Renal pelvis (tissue), 12 donors: ENCODE measurements at places on chromosomes 12 and 14.
A peak's percentile ranks its signal among the peaks of the same experiment; 100 is the strongest.

GRCh38 chr12:62726471-62726980, 208.4 kb downstream of the PPM1H start:
- DNase-seq, result no peak

DNA sequence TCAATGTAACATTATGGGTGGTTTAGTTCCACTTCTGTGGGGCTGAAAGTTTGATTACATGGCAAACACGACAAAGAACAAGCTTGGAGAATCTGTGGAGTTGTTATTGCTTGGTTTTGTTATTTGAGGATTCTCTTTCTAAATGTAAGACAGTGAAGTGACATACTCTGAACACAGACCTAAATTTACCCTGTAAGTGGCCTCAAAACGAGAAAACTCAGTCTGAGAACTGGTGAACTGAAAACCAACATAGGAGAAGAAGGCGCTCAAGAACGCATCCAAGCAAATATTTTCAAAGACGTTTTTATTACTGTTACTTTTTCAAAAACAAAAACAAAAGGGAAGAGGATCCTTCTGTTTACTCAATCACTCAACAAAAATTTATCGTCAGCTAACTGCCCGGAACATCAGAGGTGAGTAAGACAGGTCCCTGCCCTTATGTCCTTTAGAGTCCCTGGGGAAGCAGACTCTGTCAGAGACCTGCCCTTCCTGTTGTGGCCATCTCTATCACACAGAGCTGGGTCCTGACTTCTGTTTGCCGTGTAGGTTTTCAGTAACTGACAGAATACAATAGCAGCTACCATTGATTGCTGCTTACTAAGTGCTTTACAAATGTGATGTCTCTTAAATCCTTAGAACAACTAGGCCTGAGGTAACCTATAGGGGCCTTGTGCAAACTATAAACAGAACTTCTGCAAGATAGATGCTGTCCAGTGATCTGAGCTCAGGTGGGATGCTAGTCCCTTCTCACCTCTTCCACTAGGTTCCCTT, 79.3 kb upstream of the C12orf71 start:
- no peak for DNase-seq

- DNase-seq, result no peak
Measured at GRCh38 chr12:89752341-89752740, 43.7 kb upstream of the ATP2B1 start.

GRCh38 chr12:130856088-130856487, 15.8 kb upstream of the RAN start:
- no peak for DNase-seq

- no peak for DNase-seq
Measured at GRCh38 chr14:58643366-58643765, 5.6 kb downstream of the DACT1 start.

- DNase-seq, result no peak
Measured at GRCh38 chr12:54172168-54172567, 16.6 kb downstream of the SMUG1 start.

DNA sequence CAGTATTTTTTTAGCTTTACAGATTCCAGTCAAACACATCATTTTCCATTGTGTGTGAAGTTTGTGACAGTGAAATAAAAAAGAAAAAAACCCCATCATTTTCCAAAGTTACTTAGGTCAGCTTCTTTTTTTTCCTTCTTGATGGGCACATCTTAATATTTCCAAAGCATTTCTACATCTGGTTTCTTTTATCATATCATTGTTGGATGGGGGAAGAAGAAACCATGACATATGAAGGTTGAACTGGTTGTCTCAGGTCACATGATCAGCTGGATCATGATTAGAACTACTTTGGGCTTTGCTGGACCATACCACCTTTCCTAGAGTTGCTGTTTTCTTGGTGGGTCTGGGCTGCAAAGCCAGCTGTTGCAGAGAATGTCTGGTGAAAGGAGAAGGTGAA, 59.8 kb downstream of the FOS start:
- no peak for DNase-seq

- no peak for DNase-seq
Measured at GRCh38 chr12:48164451-48164850, 7.1 kb upstream of the ASB8 start.

DNA sequence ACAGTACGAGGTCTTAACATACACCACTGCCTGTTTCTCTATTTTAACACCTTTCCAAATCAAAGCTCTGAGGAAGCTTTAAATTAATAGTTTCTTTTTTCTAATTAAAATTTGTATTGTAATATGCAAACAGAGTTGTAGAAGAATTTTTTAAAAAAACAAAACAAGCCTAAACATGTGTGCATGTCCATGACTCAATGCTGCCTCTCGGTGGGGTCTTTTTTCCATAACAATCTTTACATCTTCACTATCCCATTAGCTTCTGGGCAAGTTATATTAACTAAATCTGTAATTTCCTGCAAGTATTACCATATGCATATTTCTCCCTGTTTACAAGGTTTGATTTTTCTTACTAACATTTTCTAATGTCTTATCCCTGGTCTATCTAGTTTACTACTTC, 143.9 kb upstream of the NAV3 start:
- DNase-seq, result peak; percentile 10

DNA sequence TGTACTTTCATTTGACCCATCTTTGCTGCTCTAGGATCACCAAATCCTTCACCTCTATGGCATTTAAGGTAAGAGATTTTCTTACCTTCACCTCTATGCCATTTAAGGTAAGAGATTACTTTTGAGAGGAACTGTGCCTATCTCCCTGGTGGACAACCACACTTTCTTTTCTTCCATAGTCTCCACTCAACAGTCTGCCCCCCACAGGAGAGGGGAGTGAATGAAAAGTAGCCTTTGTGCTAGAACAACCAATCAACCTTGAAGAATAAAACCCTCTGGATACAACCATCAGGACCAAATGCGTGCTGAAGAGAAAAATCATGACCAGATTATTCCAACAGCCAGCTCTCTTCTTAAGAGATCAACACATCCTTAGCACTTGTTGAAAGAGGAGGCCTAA, 258.6 kb upstream of the TMPO start:
- no peak for DNase-seq

DNA sequence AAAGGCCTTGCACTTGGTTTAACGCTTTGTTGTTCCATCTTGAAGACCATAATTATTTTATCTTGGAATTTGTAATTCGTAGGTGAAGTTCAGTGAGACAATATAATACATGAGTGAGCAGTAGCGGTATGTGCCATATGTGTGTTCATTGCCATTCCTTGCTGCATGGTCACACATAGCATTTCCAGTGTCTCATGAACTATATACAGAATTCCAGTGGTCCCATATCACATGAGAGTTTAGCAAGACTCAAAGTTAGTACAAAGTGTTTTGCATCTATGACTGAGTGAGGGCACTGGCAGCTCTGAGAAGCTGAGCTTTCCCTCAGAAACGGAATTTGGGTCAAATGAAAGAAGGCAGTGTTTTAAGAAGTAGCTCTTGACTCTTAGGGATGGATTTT, 359.8 kb downstream of the FOXG1 start:
- no peak for DNase-seq

DNA sequence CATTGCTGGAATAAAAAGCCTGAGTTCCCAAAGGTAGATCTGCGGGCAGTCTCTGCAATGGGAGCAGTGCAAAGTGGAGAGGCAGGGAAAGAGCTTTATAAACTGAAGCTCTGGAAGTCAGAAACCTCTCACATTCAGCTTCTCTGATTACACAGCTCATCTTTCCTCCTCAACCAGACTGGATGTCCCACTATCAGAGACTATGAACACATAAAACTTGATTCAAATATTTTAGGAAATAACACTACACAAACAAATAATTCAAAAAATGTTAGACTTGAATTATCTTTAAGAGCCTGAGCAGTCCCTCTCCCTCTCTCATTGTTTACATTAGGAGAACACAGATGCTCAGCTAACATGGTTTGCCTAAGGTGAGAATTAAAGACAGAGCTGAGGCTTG, 72.9 kb downstream of the DENND5B start:
- no peak for DNase-seq

DNA sequence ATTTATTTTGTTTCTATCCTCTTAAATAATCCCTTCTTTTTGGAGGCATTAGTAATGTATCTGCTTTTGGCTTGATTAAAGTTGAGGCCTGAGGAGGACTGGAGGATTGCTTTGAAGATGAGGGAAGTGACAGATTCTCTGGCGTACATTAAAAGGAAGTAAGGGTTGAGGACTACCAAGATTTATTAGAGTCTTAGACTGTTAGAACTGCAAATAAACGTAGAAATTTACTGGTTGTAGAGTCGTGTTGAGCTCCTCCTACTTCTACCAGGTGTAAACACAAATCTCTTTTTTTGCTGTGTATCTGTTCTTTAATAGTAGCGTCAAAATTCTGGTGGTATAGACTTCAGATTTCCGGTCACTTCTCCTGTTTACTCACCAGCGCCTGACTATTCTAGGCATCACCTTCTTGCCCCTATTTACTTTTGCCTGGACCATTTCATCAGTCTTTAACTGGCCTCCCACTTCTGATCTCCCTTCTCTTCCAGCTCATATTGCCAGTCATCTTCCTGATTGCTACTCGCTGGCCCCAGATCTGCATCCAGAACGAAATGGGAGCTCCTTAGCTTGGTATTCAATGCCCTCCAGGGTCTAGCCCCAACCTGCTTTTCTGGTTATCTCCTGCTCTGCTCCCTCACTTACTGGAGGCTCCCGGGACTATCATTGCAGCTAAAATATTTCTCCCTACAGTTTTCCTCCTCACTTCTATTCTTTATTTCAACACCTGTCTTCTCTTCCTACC, 8.4 kb upstream of the EID3 start:
- DNase-seq, result no peak

DNA sequence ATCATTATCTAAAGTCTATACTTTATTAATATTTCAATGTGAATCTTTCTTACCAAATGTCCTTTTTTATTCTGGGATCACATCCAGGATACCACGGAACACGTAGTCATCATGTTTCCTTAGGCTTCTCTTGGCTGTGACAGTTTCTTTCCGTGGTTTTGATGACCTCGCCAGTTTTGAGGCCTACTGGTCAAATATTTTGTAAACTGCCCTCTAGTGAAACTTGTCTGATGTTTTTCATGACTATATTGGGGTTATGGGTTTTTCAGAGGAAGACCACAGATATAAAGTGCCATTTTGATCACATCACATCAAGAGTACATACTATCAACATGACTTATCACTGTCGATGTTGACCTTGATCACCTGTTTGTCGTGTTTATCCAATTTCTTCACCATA, 14.1 kb upstream of the SERPINA6 start:
- DNase-seq, result no peak

- no peak for DNase-seq
Measured at GRCh38 chr12:108819920-108820706, 37.3 kb downstream of the SSH1 start.

DNA sequence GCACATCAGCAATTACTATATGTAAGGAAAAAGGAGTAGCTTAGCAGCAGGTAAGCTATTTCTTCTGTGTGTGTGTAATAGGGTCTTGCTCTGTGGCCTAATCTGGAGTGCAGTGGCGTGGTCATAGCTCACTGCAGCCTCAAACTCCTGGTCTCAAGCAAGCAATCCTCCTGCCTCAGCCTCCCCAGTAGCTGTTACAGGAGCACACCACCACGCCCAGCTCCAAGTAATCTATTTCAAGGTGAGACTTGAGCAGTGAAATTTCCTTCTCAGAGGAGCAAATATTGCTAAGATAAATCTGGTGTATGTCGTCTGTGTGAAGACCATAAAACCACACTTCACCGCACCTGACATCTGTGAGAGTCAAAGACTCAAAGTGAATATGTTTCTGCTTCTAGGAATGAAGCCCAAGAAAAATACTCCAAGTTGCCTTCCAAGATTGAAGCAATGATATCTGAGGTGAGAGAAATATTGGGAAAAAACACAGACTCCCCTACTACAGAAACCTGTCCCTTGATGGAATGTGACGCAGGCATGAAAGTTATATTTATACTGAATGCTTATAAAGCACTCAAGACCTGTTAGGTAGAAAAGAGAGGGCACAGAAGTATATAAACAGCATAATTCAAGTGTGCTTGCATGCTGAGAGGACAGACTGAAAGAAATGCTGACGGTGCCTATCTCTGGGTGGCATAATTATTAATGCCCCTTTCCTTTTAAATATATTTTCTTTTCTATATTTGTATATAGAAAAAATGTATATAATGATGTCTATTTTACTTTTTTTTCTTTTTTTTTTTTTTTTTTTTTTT, 2.5 kb upstream of the SELPLG start:
- DNase-seq, result no peak

GRCh38 chr12:89236748-89237383, 115.4 kb downstream of the DUSP6 start:
- DNase-seq, result no peak
